ENCODE measurements at places on chromosomes 3 and 15. TPM values are rescaled to one million over a fixed set of nuclear protein-coding genes. Genes with fewer than 3 reads are reported as not detected.

DNA sequence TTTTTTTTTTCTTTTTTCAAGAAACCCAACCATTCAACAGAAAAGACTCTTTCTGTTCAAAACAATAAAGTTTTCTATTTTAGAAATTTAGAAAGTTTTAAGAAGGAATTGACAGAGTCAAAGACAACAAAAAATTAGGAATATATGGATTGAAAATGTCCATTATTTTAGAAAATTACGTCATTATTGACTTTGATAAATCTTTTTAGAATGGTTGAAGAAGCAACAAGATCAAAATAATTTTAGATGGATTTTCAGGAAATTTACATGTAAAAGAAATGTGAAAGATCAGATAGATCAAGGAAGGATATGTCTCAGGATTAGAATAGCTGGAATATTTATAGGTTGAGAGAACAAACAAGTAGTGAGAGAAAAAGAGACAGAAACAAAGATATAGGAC is 8.4 kb upstream of the KCNH8 start:
- no peak for DNase-seq

Gene RSL24D1
- 78.6 TPM for total RNA-seq

GRCh38 chr3:150410311-150411105 is 2.4 kb downstream of the TSC22D2 start:
- DNase-seq, result peak; percentile 3

- DNase-seq, result no peak
Observed at GRCh38 chr15:70741677-70742293, 21.6 kb downstream of the UACA start.

- DNase-seq, result no peak
Observed at GRCh38 chr3:31752305-31753049, 219.8 kb downstream of the STT3B start.

DNA sequence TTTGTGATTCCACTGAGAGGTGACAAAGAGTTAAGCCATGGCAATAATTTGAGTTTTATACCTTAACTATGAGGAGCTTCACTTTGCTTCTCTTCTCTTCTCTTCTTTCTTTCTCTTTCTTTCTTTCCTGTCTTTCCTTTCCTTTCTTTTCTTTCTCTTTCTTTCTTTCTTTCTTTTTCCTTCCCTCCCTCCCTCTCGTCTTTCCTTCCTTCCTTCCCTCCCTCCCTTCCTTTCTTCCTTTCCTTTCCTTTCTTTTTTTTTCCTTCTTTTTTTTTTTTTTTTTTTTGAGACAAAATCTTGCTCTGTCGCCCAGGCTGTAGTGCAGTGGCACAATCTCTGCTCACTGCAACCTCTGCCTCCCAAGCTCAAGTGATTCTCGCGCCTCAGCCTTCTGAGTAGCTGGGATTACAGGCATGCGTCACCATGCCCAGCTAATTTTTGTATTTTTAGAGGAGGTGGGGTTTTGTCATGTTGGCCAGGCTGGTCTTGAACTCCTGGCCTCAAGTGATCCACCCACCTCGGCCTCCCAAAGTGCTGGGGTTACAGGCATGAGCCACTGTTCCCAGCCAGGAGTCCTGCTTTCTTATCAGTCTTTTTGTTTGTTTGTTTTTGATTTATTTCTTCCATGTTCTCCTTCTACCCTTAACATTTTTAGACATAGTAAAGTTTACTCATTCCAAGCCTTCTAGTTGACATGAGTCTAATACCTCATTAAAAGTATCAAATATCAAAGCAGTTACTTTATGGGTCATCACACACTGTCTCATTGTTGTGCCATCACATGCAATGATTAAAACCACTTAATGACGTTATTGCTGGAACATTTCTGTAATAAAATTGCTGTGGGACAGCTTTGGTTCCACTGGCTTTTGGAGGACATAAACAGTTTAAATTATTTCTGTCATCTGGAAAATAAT is 29.9 kb downstream of the SLC49A4 start:
- no peak for DNase-seq

DNA sequence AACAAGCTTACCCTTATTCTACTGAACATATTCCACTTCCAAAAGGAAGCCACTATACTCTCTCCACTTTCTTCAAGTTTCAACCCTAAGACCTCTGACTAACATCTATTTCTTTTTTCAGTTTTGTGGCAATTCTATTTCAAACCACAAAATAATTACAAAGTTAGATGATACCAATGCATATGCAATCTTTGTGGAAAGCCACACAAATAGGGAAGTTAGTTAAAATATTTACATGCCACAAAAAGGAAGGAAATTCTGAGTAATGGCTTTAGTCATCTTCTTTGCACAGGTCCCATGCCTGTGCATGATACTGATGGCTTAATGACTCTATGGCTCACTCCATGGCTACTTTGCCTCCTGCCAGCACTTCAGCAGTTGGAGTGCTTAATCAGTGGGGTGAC is 57.0 kb upstream of the MCTP2 start:
- DNase-seq, result no peak

Gene DOCK3
- total RNA-seq, result 5.0 TPM

DNA sequence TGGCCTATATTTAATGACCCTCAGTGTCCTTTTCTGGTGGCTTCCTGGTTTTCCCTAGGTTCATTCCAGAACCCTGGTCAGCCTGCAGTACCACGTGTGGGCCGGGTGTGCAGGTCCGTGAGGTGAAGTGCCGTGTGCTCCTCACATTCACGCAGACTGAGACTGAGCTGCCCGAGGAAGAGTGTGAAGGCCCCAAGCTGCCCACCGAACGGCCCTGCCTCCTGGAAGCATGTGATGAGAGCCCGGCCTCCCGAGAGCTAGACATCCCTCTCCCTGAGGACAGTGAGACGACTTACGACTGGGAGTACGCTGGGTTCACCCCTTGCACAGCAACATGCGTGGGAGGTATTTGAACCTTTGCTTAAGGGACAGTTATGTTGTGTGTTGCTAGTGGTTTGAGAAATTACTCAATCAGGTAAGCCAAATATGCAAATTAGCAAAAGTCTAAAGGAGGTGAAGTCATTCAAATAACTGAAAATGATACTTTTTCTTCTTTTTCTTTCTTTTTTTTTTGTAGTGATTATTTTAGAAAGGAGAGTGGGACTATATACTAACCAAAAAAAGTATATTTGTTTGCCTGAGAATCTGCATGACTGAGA is 259.2 kb downstream of the ADAMTSL3 start:
- no peak for DNase-seq

Gene APOD
- total RNA-seq, result 1.1 TPM

GRCh38 chr15:29457729-29458128 is 188.1 kb upstream of the NSMCE3 start:
- no peak for DNase-seq

Gene GOLGA8N
- 2.6 TPM for total RNA-seq

- no peak for DNase-seq
Observed at GRCh38 chr15:64807051-64807749, 18.2 kb downstream of the PIF1 start.

DNA sequence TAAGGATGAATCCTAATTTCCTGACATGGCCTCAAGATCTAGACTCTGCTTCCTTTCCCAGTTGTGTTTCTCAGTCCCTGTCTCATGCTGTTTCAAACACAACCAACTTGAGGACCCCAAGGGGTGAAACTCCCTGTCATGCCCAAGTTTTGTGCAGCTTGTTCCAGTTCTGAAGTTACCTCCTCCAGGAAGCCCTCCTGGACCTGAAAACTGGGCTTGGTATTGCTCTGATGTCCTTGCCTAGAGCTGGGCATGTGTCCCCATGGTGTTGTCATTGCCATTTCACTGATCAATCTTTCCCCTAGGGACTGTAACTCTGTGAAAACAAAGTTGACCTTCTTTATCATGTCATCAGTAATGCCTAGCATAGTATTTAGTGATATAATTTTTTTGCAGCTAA is 6.1 kb upstream of the LMOD3 start:
- DNase-seq, result no peak

- DNase-seq, result no peak
Observed at GRCh38 chr3:50155491-50155878, 361 bp downstream of the SEMA3F start.

DNA sequence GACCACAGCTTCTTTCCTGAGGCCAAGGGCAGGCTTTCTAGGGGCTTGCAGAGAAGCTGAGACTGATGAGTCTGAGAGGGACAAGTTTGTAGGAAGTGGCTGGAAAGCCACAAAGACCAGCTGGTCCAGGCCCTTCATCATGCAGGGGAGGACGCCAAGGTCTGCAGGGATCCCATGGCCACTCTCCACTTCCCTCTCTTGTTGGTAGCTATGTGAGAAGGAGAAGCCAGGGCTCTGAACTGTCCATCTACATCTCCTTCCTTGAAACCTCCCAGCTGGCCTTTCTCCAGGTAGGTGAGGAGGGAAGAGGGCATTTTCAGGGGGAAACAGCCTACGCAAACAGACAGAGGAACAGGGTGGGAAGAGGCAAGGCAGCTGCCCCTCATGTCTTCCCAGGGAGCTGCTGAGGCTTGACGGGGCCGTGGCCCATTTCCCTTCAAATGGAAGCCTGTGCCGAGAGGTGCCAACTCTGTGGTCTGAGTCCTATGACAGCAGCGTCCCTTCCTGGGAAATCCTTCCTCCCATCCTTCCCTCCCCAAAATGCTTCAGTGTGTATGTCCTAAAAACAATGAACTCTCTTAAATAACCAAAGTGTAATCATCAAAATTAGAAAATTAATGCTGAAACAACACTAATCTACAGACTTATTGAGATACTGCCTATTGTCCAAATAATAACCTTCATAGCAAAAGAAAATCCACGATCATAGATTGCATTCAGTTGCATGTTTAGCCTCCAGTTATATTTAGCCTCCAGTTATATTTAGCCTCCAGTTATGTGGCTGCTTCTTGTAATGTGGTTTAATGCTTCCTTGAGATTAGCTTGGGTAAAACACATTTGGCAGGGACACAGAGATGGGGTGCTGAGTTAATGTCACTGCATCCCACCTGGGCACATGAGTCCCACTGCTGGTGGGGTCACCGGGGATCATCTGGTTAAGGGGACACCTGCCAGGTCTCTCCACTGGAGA is 36.0 kb downstream of the GNB5 start:
- DNase-seq, result no peak

GRCh38 chr3:114829783-114830182 is 317.3 kb downstream of the ZBTB20 start:
- DNase-seq, result no peak

- no peak for DNase-seq
Observed at GRCh38 chr3:180612364-180612763, 10.4 kb downstream of the TTC14 start.

DNA sequence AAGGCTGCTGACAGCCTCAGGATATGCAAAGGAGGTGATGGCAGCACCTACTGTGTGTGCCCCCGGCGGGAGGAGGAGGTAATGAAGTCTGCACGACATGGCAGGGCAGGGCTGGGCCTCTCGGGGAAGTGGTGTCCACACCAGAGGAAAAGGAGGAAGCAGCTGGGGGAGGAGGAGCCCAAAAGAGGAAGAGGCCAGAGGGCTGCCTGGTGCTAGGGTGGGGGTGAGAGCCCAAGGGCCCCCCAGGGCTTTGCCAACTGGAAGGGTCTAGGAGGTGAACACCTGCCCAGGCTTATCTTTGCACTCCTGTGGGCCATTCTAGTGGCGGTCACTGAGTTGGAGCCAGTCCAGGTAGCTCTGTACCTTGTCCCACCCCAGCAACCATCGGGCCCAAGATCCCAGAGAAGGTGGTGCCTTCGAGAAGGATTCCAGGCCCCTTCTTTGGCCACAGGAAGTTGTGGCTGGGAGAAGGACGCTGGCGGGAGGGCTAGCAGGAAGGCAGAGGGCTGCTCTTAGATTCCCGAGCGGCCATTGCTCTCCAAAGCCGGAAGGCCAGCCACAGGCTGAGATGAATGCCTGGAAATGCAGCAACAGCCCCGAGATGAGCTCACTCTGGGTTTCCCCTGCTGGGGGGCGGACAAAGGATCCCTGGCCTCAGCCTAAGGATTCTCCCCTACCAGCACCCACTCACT is 7.0 kb downstream of the GNAI2 start:
- DNase-seq, result no peak

DNA sequence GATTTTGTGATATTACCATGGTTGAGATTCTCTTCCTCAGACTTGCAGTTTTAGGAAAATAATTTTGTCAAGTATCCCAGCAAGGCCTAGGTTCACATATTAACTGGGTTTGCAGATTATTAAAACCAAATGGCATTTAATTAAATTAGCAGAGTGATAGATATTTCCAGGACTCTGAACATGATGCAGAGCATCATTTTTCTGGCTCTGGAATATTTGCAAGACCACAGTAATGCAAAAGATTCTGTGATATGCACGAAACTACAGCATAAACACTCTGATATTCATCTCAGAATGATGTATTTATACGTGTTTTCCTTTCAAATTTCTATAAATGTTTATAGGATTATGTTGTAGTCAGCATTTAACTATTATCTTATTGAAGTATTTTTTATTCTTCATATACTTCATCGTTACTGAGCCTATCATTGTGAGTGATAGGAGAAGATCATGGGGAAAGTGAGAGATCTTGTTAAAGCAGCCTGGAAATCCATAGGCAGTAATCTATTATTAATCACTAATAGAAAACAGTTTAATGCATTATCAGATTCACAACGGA is 1245.6 kb downstream of the OTOL1 start:
- no peak for DNase-seq

DNA sequence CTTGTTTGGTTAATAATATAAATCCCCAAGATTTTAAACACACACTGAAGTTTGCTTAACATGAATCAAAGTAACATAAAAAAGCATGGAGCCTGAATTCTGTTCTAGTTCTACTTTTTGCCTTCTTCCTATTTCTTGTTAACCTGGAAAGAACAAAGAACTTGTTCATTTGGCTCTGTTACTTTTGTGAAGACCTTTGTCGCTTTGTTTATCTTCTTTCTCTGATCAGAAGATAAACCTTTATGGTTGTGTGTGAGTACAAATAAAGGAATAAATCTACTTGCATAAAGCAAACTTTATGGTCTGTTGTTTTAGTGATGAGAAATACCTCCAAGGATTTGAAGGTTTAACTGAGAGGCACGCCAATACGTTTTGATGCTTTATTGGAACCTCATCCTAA is 210.1 kb upstream of the SATB1 start:
- no peak for DNase-seq

GRCh38 chr3:197372047-197372661 is 73.7 kb upstream of the DLG1 start:
- DNase-seq, result no peak

- no peak for DNase-seq
Observed at GRCh38 chr15:75929799-75930565, 26.3 kb downstream of the FBXO22 start.

DNA sequence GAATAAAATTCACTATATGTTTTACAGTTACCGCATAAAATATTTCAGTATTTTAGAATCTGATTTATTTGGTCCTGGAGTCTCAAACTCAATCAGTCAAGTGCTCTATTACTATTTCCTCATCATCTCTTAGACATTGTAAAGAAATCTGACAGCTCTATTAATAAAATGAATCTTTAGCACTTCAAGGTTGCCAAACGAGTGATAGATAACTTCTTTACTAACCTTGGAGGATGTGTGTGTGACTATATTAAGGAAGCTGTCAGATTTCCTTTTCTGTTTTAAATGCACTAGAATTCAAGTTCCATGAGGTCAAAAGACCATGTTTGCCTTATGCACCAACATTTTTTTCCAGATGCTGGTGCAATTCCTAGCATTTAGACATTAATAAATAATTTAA is 389.8 kb upstream of the AZI2 start:
- DNase-seq, result no peak

Gene PRKCI
- 33.4 TPM for total RNA-seq

GRCh38 chr3:137766041-137766875 is 2.1 kb downstream of the SOX14 start:
- peak; percentile 3 for DNase-seq

All from neural crest cell (in vitro differentiated cells).